ENCODE measurements at places on chromosomes 7 and 10. TPM values are rescaled to one million over a fixed set of nuclear protein-coding genes. Genes with fewer than 3 reads are reported as not detected.

MGMT gene
- total RNA-seq: 16.7 TPM

NAT16 gene
- not detected for total RNA-seq

PDE6C gene
- not detected for total RNA-seq

TMEM140 gene
- 16.5 TPM for total RNA-seq

Measured in left ventricle myocardium superior (tissue), 1 donor.